ENCODE measurements at places on chromosomes 1 and 21.

- peak; percentile 86 for DNase-seq
Observed at GRCh38 chr1:234277161-234277868, 95.9 kb upstream of the COA6 start.

- DNase-seq, result no peak
Observed at GRCh38 chr21:35573472-35574374, 486.6 kb downstream of the SETD4 start.

GRCh38 chr1:233605205-233605604, 8.7 kb upstream of the KCNK1 start:
- no peak for DNase-seq

DNA sequence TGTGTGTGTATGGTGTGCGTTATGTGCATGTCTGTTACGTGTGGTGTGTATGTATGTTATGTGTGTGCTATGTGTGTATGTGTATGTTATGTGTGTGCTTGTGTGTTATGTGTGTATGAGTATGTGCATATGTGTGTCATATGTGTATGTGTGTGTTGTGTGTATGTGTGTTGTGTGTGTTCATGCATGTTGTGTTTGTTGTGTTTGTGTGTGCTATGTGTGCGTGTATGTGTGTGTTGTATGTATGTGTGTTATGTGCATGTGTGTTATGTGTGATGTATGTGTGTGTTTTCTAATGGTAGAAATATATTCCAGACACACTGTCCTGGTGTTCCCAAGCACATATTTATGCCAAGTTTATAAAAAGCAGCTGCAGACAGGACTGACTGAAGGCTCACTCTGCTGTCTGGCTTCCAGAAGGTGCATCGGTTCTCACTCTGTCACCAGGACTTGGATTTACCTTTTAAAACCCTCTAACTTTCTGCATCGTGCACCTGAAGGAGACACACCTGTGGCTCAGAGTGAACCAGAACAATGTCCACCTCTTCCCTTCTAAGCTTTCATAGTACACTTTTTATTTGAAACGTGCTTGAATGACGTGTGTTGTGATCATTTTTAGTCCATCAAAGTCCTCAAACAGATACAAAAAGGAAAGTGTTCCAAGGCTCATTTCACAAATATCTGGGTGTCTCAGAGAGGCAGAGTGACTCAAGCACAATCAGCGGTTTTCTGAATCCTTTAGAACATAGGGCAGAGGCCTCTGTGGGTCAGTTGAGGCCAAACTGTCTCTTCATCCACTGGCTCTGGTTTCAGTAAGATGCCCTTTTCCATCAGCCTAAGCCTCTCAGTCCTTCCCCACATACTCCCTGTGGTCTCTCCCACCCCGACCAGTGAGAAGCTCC, 49.9 kb downstream of the TOMM20 start:
- no peak for DNase-seq

GRCh38 chr1:100445565-100445964, 92.4 kb upstream of the GPR88 start:
- DNase-seq, result no peak

GRCh38 chr1:207069061-207069460, 16.0 kb downstream of the PFKFB2 start:
- DNase-seq, result no peak

DNA sequence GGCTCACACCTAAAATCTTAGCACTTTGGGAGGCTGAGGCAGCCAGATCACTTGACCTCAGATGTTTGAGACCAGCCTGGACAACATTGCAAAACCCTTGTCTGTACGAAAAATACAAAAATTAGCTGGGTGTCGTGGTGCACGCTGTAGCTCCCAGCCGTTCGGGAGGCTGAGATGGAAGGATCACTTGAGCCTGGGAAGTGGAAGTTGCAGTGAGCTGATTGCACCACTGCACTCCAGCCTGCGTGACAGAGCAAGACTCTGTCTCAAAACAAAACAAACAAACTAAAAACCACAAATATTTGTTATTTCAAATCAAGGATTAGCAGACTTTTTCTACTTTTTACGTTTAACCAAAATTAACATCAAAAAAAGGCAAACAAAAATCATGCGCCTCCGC, 31.3 kb downstream of the INKA2 start:
- no peak for DNase-seq

DNA sequence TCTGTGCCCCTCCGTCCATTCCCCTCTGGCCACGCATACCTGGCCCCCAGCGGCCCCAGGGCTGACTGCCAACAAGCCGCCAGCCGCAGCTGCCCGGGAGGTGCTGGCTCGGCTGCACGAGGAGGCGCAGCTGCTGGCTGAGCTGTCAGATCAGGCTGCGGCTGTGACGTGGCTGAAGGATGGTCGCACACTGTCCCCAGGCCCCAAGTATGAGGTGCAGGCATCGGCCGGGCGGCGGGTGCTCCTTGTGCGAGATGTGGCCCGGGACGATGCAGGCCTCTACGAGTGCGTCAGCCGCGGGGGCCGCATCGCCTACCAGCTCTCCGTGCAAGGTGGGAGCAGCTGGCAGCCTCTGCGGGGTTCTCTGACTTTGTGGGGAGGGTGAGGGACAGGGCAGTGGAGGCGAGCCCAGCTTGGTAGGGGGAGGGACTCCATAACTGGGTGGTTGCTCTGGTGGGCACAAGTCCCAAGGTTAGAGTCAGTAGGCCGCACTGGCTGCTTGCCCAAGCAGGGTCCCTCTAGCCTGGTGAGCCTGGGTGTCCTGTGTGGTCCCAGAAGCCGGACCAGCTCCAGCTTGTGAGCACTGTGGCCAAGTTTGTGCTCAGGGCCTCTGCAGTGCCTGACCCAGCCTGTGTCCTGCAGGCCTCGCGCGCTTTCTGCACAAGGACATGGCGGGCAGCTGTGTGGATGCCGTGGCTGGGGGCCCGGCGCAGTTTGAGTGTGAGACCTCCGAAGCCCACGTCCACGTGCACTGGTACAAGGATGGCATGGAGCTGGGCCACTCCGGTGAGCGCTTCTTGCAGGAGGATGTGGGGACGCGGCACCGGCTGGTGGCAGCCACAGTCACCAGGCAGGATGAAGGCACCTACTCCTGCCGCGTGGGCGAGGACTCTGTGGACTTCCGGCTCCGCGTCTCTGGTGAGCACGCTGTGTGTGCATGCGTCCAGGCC, 8.8 kb downstream of the OBSCN start:
- DNase-seq, result no peak

GRCh38 chr1:34127006-34128000, 37.7 kb downstream of the CSMD2 start:
- DNase-seq, result no peak

GRCh38 chr1:212899845-212900244, 41.8 kb downstream of the FLVCR1 start:
- DNase-seq, result no peak

DNA sequence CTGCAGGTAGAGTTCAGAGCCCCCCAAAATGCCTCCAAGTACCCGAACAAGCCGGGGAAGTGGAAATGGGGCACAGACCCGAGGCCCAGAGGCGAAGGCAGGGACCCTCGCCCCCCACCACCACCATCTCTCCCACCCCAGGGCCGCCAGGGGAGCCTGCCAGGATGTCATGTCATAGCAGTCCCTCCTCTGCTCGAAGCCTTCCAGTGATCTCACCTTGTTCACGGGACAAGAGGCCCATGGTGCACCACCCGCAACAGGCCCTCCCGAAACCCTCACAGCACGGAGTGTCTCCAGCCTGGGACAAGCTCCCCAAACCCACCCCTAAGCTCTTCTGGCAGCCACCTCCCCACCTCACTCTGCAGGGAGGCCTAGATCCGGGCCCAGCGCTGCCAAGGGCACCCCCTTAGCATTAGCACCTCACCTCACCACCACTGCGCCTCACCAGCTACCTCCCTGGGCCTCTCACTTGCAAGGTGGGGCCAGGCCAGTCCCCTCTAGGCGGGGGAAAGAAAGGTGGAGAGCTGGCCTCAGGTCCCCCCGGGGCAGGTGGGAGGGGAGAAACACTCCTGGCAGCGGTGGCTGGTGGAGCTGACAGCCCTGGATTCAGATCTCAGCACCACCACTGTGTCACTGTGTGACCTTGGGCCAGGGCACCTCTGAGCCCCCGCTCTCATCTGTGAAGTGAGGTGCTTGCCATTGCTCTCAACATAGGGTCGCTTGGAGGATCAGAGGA, 13.3 kb downstream of the CHD5 start:
- DNase-seq, result no peak

GRCh38 chr1:180751921-180752320, 120.1 kb downstream of the XPR1 start:
- no peak for DNase-seq

- peak; percentile 40 for DNase-seq
Observed at GRCh38 chr1:39089931-39090521, 63.9 kb downstream of the NDUFS5 start.

GRCh38 chr1:165795894-165796293, 27.2 kb upstream of the TMCO1 start:
- DNase-seq, result no peak

GRCh38 chr1:205225901-205226765, 1.6 kb upstream of the TMCC2 start:
- no peak for DNase-seq

- DNase-seq, result peak; percentile 61
Observed at GRCh38 chr1:108560874-108561459, 1.1 kb downstream of the EEIG2 start.

- DNase-seq, result no peak
Observed at GRCh38 chr21:34930971-34931370, 118.1 kb downstream of the RUNX1 start.

- no peak for DNase-seq
Observed at GRCh38 chr1:212110617-212111016, 75.1 kb downstream of the DTL start.

- DNase-seq, result peak; percentile 28
Observed at GRCh38 chr1:218463194-218464156, 118.3 kb downstream of the TGFB2 start.

DNA sequence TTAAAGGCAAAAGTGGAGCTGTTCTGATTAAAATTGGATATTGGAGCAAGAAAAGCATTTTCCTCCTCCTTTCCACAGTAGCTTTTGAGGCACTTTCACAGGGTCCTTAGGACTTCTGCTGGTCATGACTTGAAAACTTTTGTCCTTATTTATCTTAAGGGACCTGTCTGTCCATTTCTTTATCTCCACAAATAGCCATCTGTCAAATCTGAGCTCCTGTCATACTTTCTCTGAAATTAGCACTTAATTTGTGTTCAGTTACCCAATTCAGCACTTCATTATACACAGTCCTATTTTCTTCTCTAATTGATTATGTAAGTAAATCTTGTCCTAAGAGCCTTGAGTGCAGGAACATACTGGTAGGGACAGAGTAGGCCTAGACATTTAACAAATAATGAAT, 9.8 kb downstream of the POU2F1 start:
- no peak for DNase-seq

GRCh38 chr1:162019006-162019405, 4.7 kb downstream of the OLFML2B start:
- no peak for DNase-seq

- DNase-seq, result no peak
Observed at GRCh38 chr1:153308540-153308939, 4.2 kb downstream of the PGLYRP3 start.

DNA sequence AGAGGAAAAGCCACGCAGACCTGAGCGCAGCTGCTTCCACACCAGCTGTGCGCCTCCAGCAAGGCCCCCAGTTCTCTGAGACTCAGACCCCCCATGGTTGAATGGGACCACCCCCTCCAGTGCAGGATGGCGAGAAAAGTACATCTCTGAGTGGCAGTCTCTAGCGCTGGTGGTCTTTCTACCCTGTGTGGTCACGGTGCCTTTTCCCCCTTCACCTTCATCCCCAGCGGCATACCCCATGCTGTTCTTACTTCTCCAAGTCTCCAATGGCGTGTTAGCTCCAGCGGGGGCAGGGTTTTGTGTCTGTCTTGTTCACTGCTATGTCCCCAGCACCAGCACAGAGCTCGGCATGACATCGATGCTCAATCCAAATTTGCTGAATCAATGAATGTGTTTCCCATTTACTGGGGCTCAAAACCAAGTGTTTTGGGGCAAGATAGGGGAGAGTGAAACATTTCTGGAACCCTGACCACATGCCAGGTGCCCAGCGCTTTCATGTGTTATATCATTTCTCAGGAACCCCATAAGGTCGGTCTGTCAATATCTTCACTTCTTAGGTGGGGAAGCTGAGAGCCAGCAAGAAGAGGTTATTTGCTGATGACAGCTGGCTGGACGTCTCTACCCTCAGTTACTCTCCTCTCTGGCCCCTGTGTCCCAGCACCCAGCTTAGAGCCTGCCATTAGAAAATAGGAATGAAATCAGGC, 959 bp upstream of the SDC3 start:
- no peak for DNase-seq

- no peak for DNase-seq
Observed at GRCh38 chr1:10189659-10190058, 20.7 kb upstream of the KIF1B start.

DNA sequence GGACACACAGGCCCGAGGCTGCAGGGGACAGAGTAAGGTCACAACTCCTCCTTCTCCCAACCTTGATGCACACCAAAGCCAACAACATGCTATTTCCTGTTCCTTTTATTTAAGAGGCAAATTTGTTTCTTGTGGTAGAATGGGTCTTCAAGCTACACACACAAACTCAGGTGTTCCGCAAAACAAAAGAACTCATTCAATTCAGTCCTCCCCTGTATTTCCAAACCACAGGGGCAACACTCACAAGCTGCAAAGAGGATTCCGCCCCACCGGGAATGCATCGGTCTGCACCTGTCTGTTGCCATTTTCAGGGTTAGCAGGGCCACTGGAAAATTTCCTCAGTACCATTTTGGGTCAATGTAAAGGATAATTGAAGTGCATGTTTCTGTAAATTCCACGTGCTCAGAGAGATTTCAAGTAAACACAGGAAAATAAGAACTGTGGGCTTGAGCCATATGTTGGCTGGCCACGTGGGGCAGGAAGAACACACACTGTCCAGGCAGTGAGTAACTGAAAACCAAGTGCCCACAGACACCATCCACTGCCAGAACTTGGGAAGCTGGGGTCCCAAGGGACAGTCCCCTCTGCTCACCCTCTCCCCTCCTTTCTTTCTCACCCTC, 145.2 kb upstream of the ERG start:
- no peak for DNase-seq

DNA sequence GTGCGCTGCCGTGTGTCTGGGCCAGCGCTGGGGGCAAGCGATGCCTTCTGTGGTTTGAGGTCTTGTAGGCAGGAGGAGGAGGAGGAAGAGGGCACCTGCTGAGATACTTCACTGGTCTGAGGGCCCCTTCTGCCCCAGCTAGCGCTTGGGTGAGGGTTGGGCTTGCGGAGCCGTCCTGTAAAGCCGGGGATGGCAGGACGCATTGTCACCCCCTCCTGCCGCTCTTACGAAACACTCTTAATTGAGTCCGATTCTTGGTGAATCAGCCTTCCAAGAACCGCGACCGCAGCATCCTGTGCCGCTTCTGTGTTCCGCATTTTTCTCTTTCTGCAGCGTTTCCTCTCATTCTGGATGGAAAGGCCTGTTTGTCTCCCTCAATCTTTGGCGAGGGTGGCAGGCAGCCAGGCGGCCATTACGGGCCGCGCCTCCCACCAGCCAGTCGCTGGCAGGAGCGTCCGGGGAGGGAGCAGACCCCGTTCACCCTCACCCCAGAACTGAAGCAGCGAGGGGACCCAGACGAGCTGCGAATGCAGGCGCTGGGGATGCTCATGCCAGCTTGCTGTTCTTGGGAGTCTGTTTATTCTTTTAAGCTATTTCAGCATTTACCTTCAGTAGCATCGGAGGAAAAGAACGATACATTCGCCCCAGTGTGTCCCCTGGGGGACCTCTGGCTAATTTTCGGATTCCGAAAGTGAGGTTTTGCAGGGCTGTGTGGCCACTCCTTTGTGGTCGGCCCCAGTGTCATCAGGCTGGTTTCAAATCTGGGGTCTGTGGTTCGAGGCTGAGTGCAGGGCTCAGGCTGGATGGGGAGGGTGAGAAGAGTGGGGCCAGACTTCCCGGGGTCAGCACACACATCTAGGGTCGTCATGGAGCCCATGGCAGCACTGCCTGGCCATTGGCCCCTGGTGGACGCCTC, 62.7 kb downstream of the SKI start:
- peak; percentile 85 for DNase-seq

- DNase-seq, result no peak
Observed at GRCh38 chr1:48374785-48375184, 97.2 kb downstream of the SPATA6 start.
